ENCODE measurements at places on chromosomes 7 and 10.

GRCh38 chr10:77545585-77545984 is 92.0 kb downstream of the KCNMA1 start:
- no peak for DNase-seq

DNA sequence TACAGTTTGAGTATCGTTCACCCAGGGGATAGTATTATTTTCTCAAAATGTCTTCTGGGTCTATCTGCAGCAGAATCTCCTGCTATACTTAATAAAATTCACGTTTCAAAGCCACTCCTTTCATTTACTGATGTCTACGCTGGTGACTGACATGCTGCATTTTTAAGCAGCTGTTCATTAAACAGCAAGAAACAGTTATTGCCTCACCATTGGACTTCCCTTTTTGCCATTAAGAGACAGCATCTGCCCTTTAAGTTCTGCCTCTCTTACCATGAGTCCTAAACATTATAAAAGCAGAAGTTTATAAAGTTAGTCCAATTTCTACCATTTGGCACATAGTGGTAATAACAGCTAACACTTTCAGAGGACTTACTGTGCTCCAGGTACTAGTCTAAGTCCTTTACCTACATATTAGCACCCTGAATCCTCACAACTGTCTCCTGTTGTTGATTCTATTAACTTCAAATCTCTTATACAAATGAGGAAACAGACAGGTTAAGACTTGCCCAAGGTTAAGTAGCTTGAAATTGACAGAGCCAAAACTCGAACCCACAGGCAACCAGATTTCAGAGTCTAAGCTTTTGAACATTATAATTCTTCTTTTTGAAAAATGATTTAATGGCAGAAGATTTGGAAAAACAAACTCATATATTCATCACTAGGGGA is 169.5 kb downstream of the SNX13 start:
- DNase-seq: no peak

GRCh38 chr10:88045656-88046415 is 182.4 kb downstream of the PTEN start:
- DNase-seq: no peak

- DNase-seq: no peak
Observed at GRCh38 chr10:83817797-83818196, 321.5 kb upstream of the GHITM start.

- DNase-seq: no peak
Observed at GRCh38 chr7:112036071-112036470, 170.1 kb downstream of the DOCK4 start.

DNA sequence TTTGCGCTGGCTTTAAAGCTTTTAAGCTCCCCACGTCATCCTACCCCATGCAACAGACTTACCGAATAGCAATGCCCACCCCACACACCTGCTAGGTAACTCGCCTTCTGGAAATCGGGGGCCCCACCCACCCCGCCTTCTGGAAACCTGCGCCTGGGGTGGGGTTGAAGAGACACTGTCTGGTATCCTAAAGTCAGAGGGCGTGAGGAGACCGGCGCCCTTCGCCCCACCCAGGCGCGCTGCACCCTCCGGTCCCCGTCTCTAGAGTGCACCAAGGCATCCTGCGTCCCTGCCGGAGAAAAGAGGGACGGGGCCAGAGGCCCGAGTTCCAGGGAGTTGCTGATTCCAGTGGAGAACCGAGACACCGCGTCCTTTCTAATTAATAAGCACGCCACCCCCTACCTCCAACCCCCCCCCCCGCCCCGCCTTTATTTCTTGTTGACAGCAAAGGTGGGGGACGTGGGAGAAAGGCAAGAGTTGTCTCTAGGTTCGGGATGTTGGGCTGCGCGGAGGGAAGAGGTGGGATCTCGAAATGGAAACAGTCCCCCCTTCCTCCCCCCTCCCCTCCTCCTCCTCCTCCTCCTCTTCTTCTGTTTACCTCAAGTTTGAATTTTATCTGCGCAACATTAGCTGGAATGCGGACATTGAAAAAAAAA is 220.9 kb upstream of the MKLN1 start:
- no peak for DNase-seq

- DNase-seq: peak; percentile 78
Observed at GRCh38 chr10:103835096-103836050, 20.0 kb downstream of the SH3PXD2A start.

- peak; percentile 28 for DNase-seq
Observed at GRCh38 chr10:75542906-75543305, 111.5 kb downstream of the LRMDA start.

DNA sequence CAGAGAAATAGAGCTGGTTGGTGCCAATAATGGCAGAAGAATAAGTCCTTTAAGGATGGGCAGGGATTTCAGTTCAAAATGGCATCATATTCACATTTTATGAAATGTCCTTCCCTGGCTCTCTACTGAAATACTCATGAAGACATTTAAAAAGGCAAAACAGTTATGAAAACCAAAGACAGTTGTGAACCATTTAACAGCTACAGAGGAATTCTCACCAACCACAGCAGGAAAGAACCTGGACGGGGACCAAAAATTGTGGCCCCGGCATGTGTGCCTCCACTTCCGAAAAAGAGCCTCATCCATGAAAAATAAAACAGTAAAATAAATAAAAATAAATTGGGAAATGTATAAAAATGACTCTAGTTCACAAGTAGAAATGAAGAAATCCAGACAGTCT is 539.5 kb downstream of the SUGCT start:
- no peak for DNase-seq

GRCh38 chr10:61465901-61466632 is 12.9 kb upstream of the TMEM26 start:
- DNase-seq: peak; percentile 62

Data from cardiac fibroblast (primary cell).